ENCODE measurements at places on chromosomes 5 and 9.

DNA sequence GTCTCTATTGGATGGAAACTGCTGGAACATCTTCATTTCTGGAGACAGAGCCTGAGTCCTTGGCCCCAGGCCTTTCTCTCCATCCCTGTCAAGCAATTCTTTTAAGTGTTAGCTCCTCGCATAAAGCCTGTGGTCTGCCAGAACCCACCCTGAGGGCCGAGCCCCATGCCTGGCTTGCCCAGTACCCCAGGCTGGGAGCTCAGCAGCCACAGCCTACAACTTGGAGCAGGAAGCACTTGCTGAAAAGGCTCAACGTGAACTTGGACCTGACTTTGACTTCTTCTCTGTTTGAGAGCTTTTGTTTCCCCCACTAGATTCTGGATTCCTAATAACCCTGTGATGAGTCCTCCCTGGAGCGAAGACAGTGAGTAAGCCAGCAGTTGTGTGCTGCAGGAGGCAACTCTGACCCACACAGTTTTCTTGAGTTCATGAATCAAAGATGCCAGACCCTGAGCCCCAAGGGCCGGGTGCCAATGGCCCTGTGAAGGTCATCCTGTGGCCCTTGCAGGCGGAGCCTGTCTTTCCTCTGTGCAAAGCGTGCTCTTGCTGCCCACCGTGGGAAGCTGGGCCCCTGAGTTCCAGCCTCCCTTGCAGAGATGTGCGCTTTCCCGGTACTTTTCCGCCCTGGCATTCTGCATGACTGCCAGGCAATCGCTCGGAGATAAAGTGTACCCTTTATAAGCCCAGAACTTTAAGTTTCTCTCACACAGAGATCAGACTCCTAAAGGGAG, 64.3 kb upstream of the RUFY1 start:
- no peak for DNase-seq

DNA sequence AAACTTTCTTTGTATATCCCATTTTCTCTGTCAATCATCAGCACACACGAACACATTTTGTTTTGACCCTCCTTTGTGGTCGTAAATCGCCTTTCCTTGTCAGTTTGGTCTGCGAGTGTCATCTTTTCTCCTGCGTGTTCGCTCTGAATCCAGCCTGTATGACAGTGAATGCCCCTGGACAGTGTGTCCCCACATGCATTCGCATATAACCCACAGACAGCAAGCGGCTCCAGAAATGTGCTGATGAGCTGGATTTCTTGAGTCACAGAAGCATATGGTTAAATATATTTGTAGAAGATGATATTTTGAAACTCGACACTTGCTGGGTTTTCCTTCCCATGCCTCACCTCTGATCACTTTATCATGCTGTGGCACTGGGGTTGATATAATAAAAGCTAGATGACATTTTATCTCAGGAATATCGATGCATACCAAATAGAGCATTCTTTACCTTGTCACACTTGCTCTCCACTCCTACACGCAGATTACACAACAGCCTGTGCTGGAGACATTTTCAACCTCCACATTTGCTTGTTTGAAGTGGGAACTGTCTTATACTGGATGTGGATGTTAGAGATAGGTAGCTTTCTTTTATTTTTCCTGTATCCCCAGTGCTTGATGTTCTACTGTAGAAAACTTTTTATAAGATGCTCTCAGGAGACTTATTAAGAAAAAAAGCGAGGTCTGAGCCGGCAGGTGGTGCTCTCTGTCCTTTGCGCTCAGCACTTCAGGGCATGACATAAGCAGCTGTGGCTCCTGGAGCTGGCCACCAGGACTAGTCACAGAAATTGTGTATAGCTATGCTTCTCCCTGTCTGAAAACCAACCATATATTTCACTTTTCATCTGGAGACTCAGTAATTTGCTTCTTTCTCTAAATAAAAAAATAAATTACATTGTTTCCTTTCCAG, 215.1 kb downstream of the SH3GL2 start:
- DNase-seq = no peak

GRCh38 chr5:9380109-9380508, 165.8 kb downstream of the SEMA5A start:
- DNase-seq = no peak

GRCh38 chr5:116521173-116521872, 53.3 kb downstream of the SEMA6A start:
- DNase-seq = no peak

- no peak for DNase-seq
Observed at GRCh38 chr5:60633341-60633740, 66.6 kb downstream of the DEPDC1B start.

DNA sequence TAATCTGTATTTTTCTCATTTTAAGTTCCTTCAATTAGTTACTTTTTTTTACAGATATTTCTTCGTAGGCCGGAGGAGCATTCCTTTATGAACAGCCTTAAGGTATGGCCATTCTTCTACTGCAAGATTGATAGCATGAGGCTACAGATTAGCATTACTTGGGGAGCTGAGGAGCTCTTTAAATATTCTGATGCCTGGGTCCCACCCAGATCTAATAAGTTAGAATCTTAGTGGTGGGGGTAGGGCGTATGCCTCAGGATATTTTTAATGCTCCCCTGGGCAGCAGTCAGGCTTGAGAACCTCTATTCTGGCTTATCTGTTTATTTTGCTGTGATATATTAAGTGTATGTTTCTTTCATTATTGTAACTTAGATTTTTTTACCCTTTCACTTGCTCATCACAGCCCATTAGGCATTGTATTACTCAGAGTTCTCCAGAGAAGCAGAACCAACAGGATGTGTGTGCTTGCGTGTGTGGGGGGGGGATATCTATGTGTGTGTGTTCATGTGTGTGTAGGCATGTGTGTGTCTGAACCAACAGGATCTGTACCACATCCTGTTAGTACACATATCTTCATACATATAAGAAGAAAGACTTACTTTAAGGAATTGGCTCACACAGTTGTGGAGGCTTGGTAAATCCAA, 91.8 kb upstream of the MTAP start:
- DNase-seq = no peak

DNA sequence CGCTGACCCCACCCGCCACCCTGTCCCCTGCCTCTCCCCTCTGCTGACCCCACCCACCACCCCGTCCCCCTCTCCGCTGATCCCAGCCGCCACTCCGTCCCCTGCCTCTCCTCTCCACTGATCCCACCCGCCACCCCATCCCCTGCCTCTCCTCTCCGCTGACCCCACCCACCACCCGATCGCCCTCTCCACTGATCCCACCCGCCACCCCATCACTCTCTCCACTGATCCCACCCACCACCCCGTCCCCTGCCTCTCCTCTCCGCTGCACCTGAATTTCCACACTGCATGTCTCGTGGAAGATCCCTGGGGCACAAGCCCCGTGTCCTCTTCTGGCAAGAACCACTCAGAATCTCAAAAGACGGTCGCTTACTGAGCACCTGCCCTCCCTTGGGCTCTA, 53.4 kb upstream of the OLFM1 start:
- no peak for DNase-seq

GRCh38 chr5:143086908-143087637, 316.4 kb downstream of the NR3C1 start:
- DNase-seq = no peak

- DNase-seq = no peak
Observed at GRCh38 chr9:17875886-17876285, 297.0 kb downstream of the SH3GL2 start.

- DNase-seq = no peak
Observed at GRCh38 chr9:104748359-104749031, 1.0 kb downstream of the NIPSNAP3A start.

GRCh38 chr9:129803676-129804060, 684 bp downstream of the TOR1B start:
- DNase-seq = no peak

- DNase-seq = no peak
Observed at GRCh38 chr5:147382776-147383175, 127.1 kb downstream of the DPYSL3 start.

- no peak for DNase-seq
Observed at GRCh38 chr5:50646591-50646990, 19.8 kb upstream of the PARP8 start.

DNA sequence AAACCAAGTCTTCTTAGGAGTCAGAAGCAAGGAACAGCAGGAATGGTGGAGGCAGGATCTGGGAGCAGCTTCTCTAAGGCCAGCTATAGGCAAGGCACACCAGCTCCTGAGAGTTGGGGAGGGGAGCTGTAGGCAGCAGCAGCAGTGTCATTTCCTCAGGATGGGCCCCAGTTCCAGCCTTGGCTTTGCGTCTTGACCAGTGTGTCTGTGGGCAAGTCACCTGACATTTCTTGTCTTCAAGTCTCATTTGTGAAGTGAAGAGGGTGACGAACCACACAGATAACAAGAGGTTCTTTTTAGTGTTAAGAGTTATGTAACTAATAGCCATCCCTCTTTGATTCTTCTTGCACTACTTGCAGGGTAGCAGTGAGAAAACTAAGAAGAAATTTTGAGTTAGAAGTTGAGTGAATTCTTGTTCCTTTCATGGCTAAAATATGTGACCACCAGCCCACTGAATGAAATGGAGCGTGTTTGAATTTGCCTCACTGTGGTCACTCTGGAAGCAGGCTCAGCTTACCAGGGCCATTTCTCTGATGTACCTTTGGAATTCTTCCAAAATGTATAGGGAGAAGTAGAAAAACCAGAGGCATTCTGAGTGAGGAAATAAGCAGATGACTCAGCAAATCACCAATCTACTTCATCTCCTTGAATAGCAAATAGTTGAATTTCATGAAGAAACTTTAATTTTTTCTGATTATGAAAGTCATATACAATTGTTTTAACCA, 42.4 kb downstream of the RHOBTB3 start:
- no peak for DNase-seq

GRCh38 chr5:68140763-68141162, 74.8 kb upstream of the PIK3R1 start:
- no peak for DNase-seq

- no peak for DNase-seq
Observed at GRCh38 chr5:136005476-136005875, 23.3 kb upstream of the TGFBI start.

- no peak for DNase-seq
Observed at GRCh38 chr9:14532456-14533115, 160.6 kb downstream of the ZDHHC21 start.

DNA sequence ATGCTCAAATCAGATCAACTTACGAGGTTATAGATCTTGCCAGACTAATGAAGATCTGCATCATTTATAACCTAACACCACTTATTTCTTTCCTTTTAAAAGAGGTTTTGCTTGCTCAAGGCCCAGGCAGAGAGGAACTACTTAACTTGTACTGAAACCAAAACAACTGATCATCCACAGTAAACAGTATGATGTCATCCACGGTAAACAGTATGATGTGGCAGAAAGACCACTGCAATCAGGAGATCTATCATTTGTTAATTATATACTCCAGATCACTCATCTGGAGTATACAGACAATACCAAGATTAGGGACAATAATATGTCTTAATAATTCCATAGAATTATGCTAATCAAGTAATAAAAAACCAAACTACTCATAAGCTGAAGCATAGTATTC, 116.8 kb downstream of the ADAMTS6 start:
- DNase-seq = no peak

GRCh38 chr9:110601098-110601497, 21.6 kb upstream of the SVEP1 start:
- no peak for DNase-seq

- DNase-seq = no peak
Observed at GRCh38 chr9:131264231-131264630, 12.1 kb downstream of the FAM78A start.

- DNase-seq = no peak
Observed at GRCh38 chr5:127686424-127686823, 16.8 kb upstream of the CCDC192 start.

- no peak for DNase-seq
Observed at GRCh38 chr5:42677156-42677842, 79.3 kb upstream of the CCDC152 start.

DNA sequence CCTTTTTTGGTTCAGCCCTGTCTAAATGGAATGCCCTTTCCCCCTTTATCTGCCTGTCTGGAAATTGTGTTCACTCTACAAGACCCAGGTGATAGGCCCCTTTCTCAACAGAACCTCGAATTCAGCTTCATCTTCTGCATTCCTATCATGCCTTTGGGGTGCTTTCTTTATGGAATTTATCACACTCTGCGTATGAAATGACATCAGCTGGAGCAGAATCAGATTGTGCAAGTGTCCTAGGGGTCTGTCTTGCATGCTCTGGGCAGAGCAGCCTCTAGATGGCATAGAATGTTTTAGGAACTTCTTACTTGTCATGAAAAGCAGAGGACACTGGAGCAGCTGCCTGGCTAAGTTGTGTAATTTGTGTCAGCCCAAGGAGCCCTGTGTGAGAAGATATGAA, 84.9 kb downstream of the ISL1 start:
- DNase-seq = no peak

DNA sequence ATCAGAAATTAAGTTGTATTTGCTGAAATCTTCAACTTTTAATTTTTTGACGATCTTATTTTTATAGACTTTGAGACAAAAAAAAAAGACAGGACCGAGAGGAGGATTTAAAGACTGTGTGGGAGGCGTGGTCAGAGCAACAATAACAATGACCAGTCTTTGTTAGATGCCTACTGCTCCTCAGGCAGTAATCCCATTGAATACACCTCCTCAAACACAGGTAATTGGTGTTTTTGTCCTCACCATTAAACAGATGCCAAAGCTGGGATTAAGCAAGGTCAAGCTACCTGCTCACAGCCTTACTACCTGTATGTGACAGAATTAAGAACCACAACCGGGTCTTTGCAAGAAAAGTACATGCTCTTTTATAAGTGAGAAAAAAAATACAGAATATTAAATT, 233.3 kb upstream of the GRAMD2B start:
- DNase-seq = no peak

GRCh38 chr5:80275347-80275746, 19.5 kb upstream of the SERINC5 start:
- DNase-seq = peak; percentile 48

DNA sequence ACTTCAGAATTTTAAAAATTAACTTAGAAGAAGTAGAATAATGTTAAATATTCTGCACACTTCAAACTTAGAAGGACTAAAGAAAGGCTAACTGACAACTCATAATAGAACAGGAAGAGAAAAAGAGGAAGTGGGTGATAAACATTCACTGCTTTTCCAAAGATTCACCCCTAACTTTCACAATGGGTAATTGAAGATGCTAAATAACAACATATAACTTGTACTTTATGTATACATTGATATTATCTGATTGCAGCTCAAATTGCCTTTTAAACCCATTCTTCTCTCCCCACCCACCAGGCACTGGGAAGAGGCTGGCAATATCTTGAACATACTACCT, 376.6 kb downstream of the EFNA5 start:
- DNase-seq = no peak

DNA sequence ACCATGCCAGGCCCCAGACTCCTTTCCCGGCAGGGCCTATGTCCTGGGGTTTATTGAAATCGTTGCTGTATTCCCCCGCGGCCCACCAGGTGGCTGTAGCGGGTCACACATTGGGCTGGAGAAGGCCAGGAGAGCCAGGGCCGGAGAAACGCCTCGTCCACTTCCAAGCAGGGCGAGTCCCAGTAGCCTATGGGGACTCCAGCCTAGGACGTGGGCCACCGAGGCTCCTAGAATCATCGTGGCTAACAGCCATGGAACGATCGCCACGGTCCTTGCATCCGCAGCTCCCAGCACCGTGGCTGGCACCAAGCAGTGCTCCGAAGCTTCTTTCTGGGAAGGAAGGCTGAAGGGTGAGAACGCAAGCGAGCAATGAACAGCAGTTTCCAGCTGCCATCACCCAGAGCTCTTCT, 87.7 kb downstream of the ENTREP1 start:
- no peak for DNase-seq

GRCh38 chr5:103454770-103455169, 107.8 kb downstream of the NUDT12 start:
- DNase-seq = no peak

All from CD4-positive, alpha-beta T cell treated with Interleukin-10 for 1 hour (primary cell).